ENCODE measurements at places on chromosomes 5 and 9.

DNA sequence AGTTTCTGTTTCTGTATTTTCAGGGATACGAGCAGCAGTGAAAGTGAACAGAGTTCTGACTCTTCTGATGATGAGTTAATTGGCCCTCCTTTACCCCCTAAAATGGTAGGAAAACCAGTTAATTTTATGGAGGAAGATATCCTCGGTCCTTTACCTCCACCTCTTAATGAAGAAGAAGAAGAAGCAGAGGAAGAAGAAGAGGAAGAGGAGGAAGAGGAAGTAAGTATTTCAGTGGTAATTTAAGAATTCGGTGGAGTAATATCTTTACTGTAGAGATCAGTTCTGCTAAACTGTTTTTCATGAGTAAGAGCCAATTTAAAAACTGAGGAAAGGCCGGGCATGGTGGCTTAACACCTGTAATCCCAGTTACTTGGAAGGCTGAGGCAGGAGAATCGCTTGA lies 17.2 kb downstream of the WDR70 start:
- peak; percentile 71 for DNase-seq

- no peak for DNase-seq
Observed at GRCh38 chr5:158635565-158635964, 464.2 kb downstream of the EBF1 start.

DNA sequence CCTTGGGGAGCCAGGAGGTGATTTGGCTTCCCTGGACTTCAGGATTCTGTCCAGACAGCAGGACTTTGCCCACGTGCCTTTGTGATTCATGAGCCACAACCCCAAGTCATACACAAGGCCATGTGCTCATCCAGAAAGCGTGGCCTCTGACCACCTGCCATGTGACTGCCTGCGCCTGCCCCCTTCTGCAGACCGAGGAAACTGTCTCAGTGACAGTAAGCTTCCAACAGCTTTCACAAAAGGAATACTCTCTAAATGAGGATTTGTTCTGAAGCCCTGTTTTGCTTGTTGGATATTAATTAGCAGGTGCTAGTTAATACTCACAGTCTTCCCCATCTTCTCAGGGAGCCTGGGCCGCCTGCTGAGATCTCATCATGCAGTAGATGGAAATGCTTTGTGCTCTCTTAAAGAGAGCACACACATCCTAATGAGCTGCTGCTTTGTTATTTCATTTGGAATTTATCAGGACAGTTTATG lies 36.9 kb upstream of the ANGPTL2 start:
- peak; percentile 15 for DNase-seq

GRCh38 chr9:128055344-128056040 lies 11.6 kb downstream of the NAIF1 start:
- DNase-seq: peak; percentile 61

- DNase-seq: peak; percentile 67
Observed at GRCh38 chr5:4294878-4295277, 699.2 kb downstream of the IRX1 start.

GRCh38 chr5:177025101-177025601 lies 2.7 kb downstream of the ZNF346 start:
- DNase-seq: no peak

GRCh38 chr5:112917453-112917995 lies 4.5 kb downstream of the REEP5 start:
- DNase-seq: peak; percentile 23

GRCh38 chr5:67063055-67063454 lies 133.5 kb downstream of the CD180 start:
- DNase-seq: no peak

GRCh38 chr9:83334320-83334719 lies 203.9 kb downstream of the FRMD3 start:
- peak; percentile 82 for DNase-seq

GRCh38 chr5:57772512-57772911 lies 289.9 kb upstream of the ACTBL2 start:
- no peak for DNase-seq

GRCh38 chr5:65828022-65828896 lies 98.1 kb upstream of the ERBIN start:
- no peak for DNase-seq

- DNase-seq: no peak
Observed at GRCh38 chr9:76744336-76744735, 19.9 kb upstream of the PCA3 start.

GRCh38 chr5:171615705-171616640 lies 169.6 kb upstream of the SMIM23 start:
- no peak for DNase-seq

DNA sequence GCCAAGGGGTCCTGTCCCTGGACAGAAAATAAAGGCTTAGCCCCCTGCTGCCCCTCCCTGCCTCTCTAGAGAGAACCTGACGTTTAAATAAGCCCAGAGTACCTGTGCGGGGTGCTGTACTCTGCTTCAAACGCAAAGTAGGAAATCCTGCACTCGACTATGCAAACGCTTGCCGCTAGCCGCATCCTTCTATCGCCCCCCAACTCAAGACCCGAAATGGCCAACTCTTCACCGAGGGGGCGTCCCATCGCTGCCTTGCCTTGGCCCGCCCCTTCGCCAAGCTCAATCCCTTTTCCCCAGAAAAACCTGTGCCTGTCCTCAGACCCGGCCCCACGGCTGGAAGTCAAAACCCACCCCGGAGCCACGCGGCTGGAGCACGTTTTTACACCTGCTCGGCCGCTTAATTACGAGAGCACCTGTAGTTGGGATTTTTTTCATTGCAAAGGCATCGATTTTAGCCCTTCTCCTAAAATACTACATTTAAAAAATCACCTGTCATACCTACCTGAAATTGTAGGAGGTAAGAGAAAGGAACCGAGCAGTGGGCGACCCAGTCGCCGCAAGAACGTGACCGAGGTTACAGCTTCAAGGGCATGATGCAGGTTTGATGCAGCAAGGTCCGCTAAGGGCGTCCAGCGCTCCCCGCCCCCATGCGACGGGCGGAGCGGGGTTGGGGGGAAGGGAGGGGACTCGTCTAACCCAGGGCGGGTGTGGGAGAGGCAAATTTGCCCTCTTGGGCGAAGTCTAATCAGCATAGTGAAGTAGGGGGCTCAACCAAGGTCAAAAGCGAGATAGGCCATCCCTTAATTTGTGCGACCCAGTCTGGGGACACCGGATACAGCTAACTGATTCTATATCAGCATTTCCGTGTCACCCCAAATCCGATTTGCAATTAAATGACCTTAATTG lies 3.5 kb downstream of the ELAVL2 start:
- no peak for DNase-seq

DNA sequence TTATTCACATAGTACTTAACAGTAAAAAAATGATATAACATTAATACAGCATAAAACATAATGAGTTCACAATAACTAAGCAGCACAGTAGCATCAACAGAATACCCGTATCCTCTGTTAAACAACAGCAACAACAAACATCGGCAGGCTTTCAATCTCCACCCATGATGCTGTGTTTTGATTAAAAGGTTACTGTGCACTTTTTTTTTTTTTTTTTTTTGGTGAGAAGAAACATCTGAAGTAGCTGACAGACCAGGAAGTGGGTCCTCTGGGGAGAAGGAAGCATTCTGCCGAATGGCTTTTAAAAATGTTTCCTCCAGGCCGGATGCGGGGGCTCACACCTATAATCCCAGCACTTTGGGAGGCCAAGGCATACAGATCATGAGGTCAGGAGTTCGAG lies 282.3 kb downstream of the EPB41L4A start:
- no peak for DNase-seq

DNA sequence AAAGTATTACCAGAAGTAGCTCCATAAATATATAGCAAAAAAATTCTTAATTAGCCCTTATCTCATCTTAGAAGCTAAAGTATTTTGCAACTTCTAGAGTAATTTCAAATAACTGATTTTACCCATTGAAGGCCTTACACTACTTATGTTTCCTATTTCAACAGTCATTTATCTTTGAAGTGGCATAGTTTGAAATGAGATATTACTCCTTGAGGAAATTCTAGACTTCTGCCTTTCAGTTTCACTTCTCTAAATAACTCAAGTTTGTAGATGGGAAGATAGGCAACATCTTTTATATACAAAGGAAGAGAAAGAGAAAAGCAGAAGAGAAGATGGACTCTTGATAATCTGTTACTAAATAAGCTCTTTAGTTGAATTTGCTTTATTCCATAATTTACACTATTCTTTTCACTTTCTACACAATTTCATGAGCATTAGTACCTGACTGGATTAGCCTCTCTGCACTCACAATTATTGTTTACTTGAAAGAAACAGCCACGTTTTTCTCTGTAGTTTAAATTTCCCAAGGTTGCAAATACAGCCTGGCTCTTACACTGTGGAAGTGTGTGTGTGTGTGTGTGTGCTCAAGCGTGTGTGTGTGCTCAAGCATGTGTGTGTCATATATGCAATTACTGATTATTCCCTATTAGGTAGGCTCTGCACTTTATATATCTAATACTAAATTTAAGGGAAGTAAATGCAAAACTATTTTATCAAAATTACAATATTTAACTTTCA lies 60.6 kb upstream of the EMB start:
- DNase-seq: peak; percentile 99

All from MV-4-11 (cell line).